ENCODE measurements at places on chromosomes 6 and 20.
A peak's percentile ranks its signal among the peaks of the same experiment; 100 is the strongest.

GRCh38 chr6:4348462-4349112, 213.2 kb upstream of the ECI2 start:
- DNase-seq: no peak

- DNase-seq: no peak
Measured at GRCh38 chr6:88124925-88125557, 41.1 kb downstream of the CNR1 start.

- DNase-seq: no peak
Measured at GRCh38 chr6:164337925-164338397, 923.4 kb downstream of the QKI start.

DNA sequence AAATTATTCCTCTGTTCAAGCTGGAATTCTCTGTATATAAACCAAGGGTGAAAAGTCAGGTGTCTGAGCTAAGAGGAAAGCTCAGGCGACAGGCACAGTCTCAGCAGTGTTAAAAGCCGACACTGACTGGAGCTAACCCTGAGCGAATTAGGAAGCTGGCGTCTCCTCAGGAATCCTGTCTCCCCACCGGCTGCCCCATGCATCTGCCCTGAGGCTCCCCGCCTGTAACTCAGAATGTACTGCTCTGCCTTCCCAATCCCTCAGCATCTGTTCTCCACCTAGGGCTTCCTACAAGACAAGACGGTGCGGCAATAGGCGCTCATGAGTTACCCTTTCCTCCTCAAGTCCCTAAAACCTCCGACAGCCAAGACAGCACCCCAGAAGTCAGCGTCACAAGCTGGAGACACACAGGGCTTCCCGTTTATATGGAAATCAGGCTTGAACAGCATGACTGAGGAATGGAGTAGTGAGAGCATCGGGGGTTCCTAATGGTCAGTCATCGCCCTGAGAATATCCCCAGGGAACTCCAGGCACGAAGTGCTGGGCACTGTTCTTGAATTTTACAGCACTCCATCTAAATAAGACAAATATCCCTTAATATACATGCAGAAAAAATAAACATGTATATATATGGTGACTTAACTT, 33.5 kb downstream of the WDR27 start:
- DNase-seq: no peak

DNA sequence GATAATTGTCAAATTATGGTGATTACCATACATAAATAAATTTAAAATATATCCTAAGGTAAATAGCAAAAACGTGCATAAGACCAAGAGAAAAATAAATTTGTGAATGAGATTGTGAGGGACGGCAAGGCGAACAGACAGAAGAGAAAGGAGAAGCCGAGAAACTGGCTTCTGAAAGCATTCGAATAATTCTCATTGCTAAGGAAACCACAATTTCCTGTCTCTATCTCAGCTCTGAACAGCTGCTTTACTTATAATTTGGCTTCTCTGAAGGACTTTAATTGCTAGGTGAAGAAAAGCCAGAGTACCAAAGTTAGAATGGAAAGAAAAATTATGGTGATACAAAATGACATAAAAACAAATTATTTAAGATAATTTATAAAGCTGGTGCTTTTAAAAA, 79.0 kb upstream of the RGS17 start:
- no peak for DNase-seq

DNA sequence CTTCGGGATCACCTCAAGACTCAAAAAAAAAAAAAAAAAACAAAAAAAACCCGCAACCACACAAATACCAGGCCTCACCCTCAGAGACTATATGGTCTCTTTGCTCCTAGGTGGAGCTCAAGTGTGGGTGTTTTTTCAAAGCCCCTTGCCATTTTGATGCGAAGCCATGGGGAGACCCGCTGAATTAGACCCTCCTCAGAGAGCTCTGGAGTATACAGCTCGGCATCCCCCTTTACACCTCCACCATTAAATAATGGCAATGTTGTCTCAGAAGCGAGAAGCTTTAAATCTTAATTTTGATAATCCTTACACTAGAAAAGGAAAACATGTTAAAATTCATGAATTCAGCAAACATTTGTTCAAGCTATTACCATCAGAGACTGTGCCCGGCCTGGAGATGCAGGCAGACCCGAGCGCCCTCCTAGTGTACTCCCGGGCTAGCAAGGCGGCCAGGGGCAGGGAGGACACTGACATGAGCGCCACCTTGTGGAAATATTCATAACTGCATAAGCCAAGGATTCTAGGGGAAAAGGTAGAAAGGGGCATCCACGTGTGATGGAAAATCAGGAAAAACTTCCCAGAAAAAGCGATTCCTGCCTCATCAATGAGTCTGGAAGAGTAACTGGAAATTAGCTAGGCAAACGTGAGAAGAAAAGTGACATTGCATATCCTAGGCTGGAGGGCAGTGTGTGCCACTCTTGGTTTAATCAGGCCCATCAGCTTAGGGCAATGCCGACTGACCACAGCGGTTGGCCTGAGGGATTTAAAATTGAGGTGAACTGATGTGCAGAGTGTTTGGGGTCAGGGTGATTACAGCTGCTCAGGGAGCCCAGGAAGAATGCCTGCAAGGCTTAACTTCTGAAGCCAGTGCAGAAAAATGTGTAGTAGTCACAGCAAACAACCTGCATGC, 72.5 kb downstream of the B3GAT2 start:
- DNase-seq: peak; percentile 24

- no peak for DNase-seq
Measured at GRCh38 chr20:47191074-47191673, 165.3 kb downstream of the ZMYND8 start.

GRCh38 chr6:10373642-10374359, 41.1 kb downstream of the TFAP2A start:
- no peak for DNase-seq

DNA sequence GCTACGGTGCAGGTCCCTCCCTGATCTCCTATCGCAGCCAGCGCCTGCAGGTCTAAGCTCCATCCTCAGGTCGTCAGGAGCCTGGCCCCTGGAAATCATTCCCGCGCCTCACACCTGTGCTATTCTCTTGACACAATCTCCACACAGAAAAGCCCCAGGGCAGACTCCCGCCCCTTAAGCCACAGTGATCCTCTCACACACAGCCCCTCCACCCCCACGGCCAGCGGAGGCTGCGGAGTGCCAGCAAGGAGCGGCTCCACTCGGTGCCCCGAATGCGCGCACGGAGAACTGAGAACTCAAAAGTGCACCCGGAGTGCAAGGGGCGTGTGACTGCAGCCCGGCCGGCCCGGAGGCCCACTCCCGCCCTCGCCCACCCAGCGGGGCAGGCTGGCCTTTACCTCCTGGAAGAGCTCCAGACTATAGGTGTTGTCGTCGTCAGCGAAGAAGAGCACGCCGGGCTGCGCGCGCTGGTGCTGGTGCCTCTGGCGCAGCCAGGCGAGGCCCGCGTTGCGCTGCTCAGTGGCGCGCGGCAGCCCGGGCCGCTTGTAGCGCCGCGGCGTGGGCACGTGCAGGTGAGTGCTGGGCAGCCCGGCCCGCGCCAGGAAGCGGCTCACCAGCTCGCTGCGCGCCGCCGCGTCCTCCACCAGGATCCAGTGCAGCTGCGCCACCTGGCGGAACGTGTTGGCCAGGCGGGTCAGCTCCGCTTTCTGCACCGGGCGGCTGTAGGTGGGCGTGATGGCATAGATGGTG, 1.2 kb downstream of the B3GAT2 start:
- DNase-seq: peak; percentile 80

DNA sequence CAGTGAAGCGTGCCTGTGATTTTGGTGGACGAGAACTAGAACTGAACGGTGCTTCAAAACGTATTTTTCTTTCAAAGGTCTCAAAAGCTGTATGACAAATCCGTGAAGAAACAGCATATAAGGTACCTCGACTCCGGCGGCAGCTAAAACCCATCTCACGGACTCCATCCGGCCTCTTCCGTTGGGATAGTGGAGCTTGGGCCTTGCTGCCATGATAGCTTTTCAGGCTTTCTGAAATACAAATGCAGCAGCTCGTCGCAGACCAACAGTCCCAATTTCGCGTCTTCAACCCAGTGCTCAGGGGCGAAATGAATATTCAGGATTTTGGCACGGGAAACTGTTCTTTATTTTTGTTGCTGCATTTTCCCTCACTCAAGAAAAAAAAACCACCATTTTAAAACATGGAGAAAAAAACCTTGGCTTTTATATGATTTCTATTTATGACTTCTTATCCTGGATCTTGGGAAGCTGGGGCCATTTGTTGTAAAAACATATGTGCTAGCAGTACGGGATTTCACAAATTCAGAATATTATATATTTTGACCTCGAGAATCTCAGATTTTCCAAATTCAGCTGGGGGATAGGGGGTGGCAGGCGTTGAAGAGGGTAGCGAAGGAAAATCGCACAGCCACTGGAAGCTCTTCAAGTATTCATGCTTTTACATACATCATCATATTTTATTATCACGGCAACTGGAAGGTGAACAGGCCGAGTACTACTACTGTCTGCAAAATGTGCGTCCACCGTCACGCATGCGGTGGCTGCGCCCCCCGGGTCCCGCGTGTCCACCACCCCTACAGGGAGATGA, 849 bp downstream of the GSTA4 start:
- peak; percentile 60 for DNase-seq

GRCh38 chr20:5786930-5787795, 37.0 kb downstream of the SHLD1 start:
- DNase-seq: no peak

GRCh38 chr6:114739656-114740055, 396.8 kb upstream of the HS3ST5 start:
- DNase-seq: no peak

GRCh38 chr20:25020901-25021301, 28.4 kb upstream of the APMAP start:
- no peak for DNase-seq

- no peak for DNase-seq
Measured at GRCh38 chr6:109081026-109081425, 13.6 kb downstream of the SESN1 start.

- DNase-seq: no peak
Measured at GRCh38 chr6:164967102-164967501, 342.3 kb downstream of the C6orf118 start.

DNA sequence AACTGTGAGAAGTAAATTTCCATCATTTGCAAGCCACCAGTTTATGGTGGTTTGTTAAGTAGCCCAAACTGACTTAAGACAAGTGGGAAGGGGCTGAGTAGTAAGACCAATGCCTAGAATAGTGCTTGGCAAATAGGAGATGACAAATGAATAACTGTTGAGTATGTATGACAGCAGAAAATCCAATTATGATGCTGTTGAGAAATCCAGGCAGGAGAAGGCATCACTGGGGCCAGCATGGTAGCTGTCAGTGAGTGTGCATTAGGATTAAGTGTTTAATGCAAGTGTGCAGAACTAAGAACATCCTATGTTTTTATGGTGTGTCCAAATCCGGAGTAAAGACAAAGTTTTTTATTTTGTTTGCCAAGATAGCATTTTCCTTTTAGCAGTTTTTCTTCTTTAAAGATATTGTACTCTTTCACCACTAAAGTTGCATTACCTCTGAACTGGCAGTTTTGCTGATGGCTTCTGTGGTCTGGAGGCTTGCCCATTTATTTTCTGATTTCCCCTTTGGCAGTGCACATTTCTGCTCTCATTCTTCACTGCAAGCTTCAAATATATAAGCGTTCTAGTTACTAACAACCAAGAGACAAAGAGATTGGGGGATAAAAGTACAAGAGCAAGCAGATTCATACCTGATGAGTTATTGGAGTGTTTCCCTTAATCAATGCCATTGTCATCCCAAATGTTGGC, 289.7 kb downstream of the KCNQ5 start:
- DNase-seq: no peak

DNA sequence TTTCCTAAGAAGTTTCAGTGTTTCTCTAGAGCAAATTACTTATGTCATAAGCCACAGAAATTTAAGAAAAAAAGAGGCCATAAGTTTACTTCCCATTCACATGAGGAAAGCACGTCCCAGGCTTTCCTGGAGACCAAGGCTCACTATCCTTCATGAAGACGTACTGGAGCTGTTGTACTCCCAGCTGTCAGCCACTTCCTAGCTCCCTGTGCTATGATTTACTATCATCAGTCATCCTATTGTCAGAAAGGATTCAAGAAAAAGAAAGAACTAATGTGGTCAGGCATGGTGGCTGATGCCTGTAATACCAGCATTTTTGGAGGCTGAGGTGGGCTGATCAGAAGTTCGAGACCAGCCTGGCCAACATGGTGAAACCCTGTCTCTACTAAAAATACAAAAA, 337.4 kb upstream of the SOX4 start:
- no peak for DNase-seq

DNA sequence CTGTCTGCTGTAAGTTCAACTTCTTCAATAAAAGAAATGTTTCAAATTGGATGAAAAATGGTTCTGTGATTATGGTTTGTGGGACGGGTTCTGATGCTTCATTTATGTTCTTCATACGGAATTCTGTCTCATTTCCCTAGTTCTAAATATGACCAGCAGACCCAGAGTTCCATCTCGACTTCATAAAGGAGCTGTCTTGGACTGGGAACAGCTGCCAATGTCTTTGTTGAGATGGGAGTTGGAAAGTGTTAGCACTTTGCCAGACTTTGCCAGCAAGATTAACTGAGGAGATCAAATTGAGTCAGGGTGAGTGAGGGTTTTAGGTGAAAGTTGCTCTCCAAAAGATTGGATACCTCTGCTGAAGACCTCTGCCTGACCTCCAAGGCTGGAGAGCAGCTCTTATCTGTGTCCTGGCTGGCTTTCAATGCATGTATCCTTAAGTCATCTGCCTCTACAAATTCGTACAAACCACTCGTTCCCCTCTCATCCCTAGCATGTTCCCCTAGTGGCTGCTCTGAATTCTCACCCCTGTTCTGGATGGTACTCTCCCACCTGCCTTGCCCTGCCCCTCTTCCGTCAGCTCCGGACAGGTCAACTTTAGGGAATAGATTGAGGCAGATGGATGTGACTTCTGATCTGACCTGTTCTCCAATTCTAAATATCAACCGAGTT, at the start of gene EFCAB8:
TSS of gene EFCAB8 (plus strand) at position 223 of the 672 bp plus-strand sequence. CDS start 4,870 bp downstream, outside the sequence.
- DNase-seq: no peak

GRCh38 chr6:70849348-70850069, 107.4 kb downstream of the B3GAT2 start:
- no peak for DNase-seq

DNA sequence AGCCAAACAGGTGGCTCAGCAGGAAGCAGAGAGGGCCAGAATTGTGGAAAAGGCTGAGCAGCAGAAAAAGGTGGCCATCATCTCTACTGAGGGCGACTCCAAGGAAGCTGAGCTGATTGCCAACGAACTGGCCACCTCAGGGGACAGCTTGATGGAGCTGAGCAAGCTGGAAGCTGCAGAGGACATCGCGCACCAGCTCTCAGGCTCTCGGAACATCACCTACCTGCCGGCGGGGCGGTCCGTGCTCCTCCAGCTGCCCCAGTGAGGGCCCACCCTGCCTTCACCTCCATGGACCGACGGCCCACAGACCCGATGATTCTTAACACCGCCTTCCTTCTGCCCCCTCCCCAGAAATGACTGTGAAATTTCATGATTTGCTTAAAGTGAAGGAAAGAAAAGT, 17.8 kb upstream of the RAET1L start:
- no peak for DNase-seq

GRCh38 chr20:1897541-1897940, 2.3 kb downstream of the SIRPA start:
- DNase-seq: no peak

GRCh38 chr6:42306439-42307140, 88.9 kb upstream of the MRPS10 start:
- no peak for DNase-seq

Data from right renal cortex interstitium (tissue), 3 donors.